ENCODE measurements at places on chromosomes 3 and 15. TPM values are rescaled to one million over a fixed set of nuclear protein-coding genes. Genes with fewer than 3 reads are reported as not detected.

DNA sequence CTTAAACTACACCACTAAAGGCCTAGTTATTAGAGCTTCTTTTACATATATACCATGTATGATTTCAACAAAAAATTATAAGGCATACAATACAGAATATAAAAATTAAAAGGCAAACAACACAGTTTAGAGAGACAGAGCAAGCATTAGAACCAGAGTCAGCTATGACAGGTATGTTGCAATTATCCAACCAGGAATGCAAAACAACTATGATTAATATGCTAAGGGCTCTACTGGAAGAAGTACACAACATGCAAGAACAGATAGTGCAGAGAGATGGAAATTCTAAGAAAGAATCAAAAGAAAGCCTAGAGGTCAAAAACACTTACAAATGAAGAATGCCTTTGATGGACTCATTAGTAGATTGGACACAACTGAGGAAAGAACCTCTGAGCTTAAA lies 39.6 kb downstream of the CCDC54 start:
- no peak for DNase-seq

GRCh38 chr3:18046131-18046915 lies 303.9 kb upstream of the TBC1D5 start:
- no peak for DNase-seq

- no peak for DNase-seq
Measured at GRCh38 chr3:139332092-139332491, 11.7 kb upstream of the MRPS22 start.

DNA sequence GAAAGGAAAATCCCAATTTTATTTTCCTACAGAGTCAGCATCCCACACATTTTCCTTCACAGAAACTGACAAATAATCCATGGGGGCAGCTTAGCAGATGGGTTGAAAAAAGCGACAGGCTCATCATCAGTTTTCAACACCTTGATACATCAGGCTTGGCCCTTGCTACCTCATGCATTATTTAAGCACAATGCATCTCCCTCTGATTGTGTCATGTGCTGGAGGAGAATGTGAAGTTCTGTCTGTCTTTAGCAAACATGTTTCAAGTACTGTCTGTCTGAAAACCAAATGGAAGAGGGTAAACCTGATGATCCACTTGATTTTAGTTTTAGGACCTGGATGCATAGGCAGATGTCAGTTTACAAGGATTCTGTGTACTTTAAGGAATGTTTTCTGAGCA lies 128.6 kb upstream of the ADAMTS9 start:
- no peak for DNase-seq

GRCh38 chr3:11053926-11054503 lies 61.5 kb downstream of the SLC6A1 start:
- no peak for DNase-seq

- DNase-seq, result no peak
Measured at GRCh38 chr3:104066658-104067057, 1300.1 kb upstream of the ALCAM start.

DNA sequence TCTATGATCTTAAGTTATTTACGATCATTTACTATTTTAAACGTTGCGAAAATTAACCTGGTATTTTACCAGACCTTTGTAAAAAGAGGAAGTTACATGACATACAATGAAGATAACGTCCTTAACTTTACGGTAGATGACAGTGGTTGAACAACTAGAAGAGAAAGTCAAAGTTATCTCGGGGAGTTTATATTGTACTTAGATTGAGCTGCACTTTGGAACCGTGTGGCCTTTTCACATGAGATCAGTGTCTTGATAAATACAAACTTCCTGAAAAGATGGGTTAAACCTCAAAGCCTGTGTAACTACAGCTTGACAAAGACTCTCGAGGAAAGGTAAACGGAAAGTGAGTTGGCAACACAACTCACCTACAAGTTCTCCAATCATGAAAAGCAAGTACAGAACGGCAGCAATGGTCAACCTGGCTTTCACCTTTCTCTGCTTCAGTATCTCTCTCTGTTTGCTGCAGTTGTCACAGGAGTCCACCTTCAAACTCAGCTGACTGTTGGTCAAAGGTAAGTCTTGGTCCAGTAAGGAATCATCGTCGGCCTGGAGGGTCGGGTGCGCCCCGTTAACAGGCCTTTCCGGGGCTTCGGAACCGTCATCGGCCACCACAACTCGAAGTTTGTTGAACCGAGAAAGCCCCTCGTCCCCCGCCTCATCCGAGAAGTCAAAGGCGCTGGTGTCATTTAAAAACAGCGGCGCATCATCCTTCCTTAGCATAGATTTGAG lies 793 bp downstream of the SLC30A4 start:
- DNase-seq, result no peak

DNA sequence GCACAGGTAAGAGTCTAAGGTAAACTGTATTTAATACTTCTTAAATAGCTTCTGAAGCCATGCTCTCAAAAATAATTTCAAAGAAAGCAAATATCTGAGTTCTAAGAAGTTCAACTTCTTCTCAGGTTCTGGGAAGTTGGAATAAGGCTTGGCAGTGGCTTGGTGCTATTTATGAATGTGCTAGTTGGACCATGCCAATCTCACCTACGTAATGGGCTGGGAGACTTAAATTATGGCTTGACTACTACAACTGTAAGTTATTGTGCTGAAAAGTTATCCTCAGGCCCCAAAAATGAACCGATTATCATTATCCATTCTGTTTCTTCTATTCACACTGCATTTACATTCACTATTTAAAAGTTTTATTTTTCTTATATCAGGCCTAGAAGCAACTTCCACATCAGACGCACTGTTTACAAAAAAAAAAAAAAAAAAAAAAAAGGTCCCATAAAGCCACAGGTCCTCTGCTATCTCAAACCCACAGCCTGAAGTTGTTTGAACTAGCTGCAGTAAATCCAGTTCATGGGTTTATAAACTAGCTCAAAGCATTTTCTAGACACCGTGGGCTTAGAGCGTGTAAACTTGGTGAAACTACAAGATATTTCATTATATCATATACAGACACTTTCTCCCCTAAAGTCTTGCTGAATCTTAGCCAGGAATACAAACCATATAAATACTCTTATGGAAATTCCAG lies 3.4 kb downstream of the LRIG1 start:
- no peak for DNase-seq

GRCh38 chr3:124019291-124019690 lies 27.4 kb upstream of the ROPN1 start:
- DNase-seq, result no peak

Gene ADGRG7
- total RNA-seq, result not detected

Gene IP6K1
- total RNA-seq, result 39.8 TPM

Gene PRKAR2A
- total RNA-seq, result 85.4 TPM

Gene ASB14
- total RNA-seq, result not detected

Gene DBR1
- 21.8 TPM for total RNA-seq

All from Panc1 (cell line).